Occipital lobe (tissue), 3 donors: ENCODE measurements at places on chromosomes 4 and X. TPM values are rescaled to one million over a fixed set of nuclear protein-coding genes. Genes with fewer than 3 reads are reported as not detected.

- DNase-seq = peak; percentile 9
Observed at GRCh38 chrX:107826238-107827029, 768 bp downstream of the MID2 start.

- no peak for DNase-seq
Observed at GRCh38 chr4:20598626-20599025, 101.6 kb upstream of the PACRGL start.

- no peak for DNase-seq
Observed at GRCh38 chr4:57147335-57148060, 37.3 kb upstream of the IGFBP7 start.

DNA sequence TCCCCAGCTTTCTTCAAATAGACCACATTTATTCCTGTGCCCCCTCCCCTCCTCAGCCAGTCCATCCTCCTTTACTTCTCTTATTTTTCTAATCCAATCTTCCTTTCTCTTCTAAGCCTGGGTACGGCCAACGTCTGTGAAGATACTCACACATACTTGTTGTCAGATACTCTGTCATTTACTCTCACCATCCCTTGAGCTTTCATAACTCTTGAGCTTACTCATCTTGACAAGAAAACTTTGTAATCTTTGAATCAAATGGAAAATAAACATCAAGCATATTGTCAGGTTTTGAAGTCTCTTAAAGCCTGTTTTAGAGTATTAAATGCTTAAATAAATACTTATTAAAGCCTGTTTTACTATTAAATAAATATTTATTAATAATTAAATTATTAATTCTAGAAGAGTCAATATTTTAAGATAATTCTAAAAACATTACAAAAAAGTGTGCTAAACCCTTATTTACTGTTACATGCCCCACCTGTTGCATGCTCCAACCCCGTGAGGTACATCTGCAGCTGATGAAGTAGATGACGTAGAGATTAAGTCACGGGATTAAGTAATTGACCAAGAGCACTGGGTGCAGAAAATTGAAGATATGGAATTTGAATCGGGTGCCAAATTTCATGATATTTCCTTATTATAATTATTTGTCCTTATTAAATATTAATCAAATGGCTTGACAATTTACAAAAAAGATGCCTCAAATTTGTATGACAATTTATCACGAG is 1.5 kb upstream of the TRIML2 start:
- no peak for DNase-seq

DNA sequence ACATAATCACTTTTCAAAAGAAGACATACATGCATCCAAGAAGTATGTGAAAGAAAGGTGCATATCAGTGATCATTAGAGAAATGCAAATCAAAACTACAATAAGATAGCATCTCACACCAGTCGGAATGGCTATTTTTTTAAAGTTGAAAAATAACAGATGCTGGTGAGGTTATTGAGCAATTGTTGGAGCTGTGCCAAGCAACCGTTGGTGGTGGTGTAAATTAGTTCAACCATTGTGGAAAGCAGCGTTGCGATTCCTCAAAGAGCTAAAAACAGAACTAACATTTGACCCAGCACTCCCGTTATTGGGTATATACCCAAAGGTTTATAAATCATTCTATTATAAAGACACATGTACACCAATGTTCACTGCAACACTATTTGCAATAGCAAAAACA is 14.2 kb downstream of the COX7B2 start:
- DNase-seq = no peak

DNA sequence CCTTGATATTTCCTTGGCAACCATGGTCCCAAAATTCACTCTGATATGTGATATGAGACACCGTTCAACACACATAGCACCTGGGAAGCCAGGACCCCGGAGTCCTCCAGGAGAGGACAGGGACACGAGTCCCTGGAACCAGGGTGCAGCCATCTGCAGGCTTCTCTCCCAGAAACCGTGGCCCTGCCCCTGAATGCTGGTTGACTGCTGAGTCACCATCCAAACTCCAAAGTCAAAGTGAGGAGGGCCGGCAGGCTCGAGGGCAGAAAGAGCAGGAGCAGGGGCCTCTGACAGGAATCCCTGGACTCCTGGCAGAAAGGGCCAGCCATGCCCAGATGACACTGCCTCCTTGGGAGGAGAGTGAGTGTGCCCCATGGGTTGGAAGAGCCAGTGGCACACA is 6.9 kb upstream of the PNMA6A start:
- no peak for DNase-seq

DNA sequence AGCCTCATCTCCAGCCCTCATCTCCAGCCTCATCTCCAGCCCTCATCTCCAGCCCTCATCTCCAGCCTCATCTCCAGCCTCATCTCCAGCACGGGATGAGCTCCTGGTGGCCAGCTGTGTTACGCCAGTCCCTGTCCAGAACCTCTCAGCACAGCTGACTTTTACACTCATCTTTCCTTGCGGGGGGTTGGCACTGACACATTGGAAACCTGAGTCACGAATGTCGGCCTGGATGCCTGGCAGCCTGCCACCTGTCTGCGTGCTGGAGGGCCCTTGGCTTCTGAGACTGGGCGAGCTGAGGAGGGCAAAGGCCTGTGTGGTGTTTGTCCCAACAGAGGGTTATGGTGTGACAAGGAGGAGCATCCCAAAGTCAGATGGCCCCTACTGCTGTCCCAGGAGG is 66.1 kb upstream of the HGFAC start:
- no peak for DNase-seq

- no peak for DNase-seq
Observed at GRCh38 chr4:137345597-137345996, 186.7 kb downstream of the PCDH18 start.

- DNase-seq = no peak
Observed at GRCh38 chr4:127421437-127421836, 211.3 kb upstream of the INTU start.

GRCh38 chrX:9807355-9808182 is 21.3 kb downstream of the SHROOM2 start:
- DNase-seq = no peak

DNA sequence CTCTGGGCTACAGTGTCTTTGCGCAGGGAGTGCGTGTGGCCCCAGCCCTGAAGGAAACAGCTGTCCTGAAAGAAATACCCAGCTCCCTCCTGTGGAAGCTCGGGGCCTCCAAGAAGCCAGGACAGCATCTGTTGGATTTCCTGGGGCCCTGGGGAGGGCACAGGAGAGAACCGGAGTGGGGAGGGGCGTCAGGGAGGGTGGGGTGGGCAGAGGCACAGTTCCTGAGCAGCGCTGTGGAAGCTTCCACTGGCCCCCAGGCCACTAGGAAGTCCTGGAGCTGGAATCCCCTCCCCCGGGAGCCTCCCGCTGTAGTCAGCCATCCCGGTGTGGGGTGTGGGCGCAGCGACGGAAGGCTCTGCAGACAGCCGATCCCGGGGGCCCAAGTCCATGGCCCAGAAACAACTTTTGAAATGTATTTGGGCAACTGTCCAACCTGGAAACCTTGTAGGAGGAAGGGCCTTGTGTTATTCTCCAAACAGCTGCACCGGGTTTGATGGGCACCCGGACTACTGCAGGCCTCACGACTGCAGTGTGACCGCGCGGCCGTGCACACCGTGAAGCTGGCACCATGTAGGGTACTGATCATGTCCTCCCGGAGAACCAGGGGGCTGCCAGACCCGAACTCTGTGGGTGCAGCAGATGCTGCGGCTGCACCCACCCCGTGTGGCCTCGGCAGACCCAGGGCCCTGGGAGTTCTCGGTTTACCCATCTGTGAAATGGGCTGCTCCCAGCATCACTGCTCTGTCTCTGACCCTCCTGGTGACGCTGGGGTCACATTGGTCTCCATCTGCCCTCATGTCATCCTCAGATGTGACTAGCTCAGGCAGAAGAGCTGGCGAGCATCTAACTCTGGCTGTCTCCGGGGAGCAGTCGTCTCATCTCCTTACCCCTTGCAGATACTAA is 68.5 kb upstream of the HMX1 start:
- no peak for DNase-seq

- DNase-seq = no peak
Observed at GRCh38 chr4:86910369-86910768, 18.1 kb upstream of the C4orf36 start.

DNA sequence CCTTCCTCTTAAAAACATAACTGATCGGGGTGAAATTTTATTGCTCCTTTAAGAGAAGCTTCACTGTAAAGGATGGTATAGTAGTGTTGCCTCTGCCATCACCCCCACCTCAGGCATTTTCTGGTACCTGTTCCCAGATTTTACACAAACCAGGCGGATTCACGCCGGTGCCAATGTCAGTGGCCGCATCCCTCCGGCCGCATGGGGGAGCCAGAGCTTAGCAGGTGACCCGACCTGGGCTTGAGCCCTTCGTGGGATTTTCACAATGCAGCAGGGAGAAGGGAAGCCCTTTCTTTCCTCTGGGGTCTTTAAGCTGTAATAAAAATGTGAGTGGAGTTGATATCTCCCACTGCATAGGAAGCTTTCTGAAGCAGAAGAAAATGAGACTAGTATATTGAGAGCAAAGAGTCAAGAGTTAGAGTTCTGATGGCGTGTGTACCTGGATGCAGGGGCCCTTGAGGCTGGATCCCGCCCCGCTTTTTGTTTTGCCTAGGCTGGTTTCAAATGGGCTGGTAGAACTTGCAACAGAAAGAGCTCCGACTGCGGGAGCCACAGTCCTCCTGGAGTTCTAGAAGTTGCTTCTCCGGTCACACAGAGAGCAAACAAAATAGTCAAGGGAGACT is 59.4 kb downstream of the POLR2B start:
- peak; percentile 24 for DNase-seq

DNA sequence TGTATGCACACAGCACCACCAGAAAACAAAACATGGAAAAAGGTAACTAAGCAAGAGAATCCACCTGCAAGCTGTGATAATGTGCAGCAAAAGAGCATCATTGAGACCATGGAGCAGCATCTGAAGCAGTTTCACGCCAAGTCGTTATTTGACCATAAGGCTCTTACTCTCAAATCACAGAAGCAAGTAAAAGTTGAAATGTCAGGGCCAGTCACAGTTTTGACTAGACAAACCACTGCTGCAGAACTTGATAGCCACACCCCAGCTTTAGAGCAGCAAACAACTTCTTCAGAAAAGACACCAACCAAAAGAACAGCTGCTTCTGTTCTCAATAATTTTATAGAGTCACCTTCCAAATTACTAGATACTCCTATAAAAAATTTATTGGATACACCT is 90.2 kb downstream of the TET2 start:
- no peak for DNase-seq

DNA sequence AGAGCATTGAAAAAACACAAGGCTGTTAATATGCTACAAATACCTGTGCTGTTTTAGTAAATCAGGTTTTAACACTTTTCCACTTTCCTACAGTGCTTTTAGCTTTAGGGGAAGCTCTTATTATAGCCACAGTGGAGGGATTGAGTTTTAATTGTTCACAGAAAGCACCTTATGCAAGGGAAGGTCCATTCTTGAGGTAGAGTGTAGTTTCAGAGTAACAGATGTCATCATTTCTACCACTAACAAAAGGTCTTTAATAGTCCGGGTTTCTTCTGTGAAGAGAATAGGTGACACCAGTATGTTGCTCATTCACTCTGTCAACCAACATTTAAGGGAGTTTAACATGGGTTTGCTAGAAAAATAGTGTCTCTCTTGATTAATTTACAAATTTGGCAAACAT is 104.4 kb downstream of the STIM2 start:
- no peak for DNase-seq

DNA sequence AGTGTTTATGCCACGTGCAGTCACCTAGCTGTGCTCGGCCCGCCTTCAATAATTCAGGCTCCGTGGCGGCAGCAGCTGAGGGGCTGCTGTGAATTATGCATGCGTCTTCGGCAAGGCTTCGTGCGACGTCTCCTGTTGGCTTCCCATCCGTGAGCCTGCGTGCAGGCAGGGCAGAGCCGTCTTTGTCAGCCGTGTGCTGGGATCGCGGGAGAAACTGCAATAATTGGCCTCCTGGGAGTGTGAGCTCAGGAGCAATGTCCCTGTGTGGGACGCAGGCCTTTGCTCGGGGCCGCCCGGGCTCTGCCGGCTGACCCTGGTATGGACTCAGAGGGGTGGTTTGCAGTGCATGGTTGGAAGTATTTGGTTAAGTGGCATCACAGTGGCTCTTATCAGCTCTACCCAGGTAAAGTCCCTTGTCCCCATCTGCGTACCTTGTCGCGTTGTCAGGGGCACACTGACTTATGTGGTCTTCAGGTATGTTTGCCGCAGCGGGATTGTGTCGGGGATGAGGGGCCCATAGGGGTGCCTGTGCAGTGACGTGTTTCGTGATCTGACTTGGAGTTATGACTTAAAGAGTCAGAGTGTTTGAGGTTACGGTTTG is 34.5 kb upstream of the HGFAC start:
- no peak for DNase-seq

DNA sequence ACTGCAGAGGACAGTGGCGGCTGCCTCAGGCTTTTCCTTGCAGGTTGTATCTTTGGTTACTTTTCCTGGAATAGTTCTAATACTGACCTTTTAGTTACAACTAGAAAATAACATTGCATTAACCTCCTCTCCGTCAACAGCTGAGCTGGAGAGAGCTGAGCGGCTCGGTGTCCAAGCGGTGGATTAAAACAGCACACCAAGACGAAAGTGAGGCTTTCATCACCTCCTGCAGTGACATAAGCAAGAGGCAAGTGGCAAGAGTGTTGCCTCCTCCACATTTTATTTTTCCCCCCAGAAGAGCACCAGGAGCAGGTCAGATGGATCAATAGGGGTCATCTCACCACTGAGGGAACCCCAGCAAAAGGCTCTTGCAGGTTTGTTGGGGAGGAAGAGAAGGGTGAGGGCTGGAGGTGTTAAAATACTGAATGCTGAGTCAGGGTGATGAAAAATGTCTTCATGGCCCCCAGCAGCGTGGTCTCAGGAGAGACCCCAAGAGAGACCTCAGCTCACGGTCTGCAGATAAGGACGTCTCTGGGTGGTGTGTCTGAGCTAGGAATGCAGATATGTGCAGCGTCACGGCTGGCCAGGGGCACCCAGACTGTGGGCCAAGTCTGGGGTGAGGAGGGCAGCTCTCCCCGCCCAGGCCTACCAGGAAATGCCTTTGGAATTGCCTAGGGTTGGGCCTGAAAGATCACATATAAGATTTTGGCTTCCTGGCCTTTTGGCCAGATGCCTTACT is 50.3 kb downstream of the CASP3 start:
- DNase-seq = no peak

DNA sequence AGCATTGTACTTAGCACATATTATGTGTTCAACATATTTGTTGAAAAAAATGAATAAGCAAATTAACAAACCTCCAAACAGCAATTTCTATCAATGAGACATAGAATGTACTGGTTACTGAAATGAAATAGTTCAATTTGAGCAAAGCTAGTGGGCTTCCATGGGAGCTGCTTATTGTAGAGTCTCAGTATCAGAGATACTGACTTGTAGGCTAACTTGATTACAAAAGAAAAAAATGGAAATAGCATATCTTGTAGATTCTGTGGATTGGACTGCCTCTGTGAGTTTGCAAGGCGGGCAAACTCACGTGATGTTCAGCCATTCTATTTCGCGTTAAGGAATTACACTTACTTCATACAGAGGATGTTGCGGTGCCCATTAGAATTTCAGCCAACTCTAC is 222.1 kb upstream of the JADE1 start:
- DNase-seq = no peak

GRCh38 chr4:177480795-177481194 is 38.6 kb upstream of the AGA start:
- no peak for DNase-seq

UGT2B15 gene
- total RNA-seq = not detected

OTC gene
- 0.31 TPM for total RNA-seq

SHROOM3 gene
- total RNA-seq = 17.8 TPM

IRS4 gene
- total RNA-seq = 1.4 TPM

PARM1 gene
- total RNA-seq = 8.6 TPM

SLC25A4 gene
- total RNA-seq = 31.0 TPM

CLNK gene
- total RNA-seq = not detected

EDNRA gene
- 9.7 TPM for total RNA-seq

SPANXA1 gene
- not detected for total RNA-seq
